ENCODE measurements at places on chromosomes 5 and 9. TPM values are rescaled to one million over a fixed set of nuclear protein-coding genes. Genes with fewer than 3 reads are reported as not detected.

- DNase-seq: no peak
Observed at GRCh38 chr5:6003040-6003825, 375.1 kb downstream of the MED10 start.

GRCh38 chr5:132488590-132488989 is 2.0 kb downstream of the IRF1 start:
- DNase-seq: no peak

Gene MAST4
- 4.0 TPM for total RNA-seq

Gene ERCC6L2
- total RNA-seq: 27.2 TPM

Gene IFNA2
- total RNA-seq: not detected

DNA sequence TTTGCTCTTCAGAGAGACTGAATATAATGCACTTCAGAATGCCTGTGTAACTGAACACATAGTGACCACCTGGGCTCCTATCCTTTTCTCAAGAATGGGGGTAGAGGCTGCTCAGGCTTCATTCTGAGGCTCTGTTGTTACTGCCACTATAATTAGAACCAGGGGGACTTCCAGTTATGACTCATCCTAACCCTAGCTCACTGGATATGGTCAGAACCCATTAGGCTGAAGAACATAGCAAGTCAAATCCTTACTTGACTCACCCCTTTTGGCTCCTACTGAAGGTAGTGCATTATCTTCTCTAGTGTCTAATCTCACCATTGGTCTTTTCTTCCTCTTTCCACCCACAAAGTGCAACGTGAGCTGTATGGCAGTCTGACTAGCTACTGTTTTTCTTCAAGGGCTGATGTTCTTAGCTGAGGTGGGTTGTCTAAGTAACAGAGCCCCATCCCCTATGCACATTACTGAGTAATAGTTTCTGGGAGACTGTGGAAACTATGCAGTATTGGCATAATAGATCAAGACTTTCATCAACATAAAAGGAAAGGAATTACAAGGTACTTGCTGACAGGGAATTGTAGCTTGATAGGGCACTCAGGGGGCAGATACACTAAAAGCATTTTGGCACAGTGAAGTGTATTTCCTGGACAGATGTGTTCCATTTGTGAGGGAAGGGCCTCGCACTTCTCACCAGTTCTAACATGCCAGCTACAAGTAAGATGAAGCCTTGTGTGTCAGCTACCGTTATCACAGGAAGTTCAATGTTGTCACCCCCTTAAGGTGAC is 431.0 kb upstream of the MEF2C start:
- DNase-seq: no peak

- no peak for DNase-seq
Observed at GRCh38 chr5:6273090-6273735, 105.1 kb downstream of the MED10 start.

Gene PTRH1
- total RNA-seq: 45.5 TPM

Gene C7
- not detected for total RNA-seq

- no peak for DNase-seq
Observed at GRCh38 chr9:87725356-87725899, 491 bp upstream of the CTSL start.

DNA sequence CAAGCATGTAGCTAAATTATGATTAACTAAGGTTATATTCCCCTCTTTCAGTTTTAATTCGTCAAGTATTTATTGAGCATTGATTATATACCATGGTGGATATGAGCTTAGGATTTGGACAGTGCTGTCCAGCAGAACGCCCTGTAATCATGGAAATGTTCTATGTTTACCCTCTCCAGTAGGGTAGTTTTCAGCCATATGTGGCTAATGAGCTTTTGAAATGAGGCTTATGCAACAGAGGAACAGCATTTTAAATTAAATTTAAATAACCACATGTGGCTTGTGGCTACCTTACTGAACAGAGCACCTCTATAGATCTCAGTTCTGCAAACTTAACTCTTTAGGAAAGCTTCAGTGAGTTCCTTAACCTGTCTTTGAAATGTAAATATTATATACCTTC is 59.1 kb downstream of the JMY start:
- DNase-seq: no peak

- DNase-seq: no peak
Observed at GRCh38 chr5:347712-348284, 26.3 kb downstream of the AHRR start.

DNA sequence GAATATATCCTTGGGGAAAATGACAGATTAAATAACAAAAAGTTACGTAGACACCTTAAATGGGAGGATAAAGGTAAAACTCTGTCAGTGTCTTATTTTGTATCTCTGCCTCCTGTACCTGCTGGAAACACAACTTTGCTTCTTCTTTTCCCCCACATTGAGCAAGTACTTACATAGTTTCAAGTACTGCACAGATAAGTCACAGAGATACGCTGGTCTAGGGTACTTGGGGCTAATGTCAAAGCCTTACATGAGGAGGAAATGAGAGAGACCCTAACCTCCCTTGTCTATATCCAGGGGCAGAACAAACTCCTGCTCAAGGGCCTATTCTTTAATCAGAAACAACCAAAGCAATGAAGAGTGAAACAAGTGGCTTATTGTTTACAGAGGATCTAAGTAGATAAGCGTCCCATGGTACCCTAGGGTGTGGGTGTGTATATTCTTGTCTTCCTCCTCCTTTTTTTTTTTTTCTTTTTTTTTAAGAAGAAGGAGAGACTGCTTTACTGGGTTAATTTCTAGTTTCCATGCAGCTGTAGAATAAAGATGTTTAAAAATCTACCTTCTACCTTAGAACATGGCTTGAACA is 43.1 kb downstream of the ELL2 start:
- no peak for DNase-seq

DNA sequence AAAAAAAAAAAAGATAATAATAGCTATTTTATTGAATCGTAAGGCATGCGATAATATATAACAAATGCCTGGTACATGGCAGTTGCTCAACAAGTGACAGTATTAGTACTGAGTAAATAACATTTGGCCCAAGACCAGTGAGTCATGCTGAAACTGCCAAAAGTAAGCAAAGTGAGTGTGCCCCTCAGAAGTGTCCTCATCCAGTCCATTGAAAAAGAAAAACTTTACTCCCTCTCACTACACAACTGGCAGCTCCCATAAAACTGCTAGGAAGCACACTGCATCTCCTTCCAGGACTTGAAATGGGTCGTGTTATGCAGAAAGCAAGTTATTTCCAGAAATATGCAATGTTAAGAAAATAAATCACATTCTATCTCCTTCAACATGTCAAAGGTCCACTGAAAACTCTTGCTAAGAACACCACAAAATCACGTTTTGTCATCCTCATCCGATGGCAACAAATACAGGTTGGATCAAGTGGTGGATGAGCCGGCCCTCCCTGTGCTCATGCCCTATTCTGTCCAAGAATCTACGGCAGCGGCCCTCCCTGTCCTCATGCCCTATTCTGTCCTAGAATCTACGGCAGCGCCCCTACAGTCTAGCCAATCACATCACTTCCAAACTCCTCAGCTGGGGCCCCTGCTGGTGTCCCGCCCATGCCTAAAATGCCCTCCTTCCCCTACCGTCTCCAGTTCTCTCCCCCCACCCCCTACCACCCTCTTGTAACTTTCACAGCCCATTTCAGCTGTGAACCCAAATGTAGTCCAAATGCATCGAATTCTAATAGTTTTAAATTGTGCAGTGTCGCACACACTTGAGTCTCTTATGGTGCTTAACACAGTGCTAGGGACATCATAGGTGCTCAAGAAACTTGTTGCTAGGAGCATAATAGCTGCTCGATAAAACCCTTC is 12.5 kb downstream of the PTCH1 start:
- no peak for DNase-seq

DNA sequence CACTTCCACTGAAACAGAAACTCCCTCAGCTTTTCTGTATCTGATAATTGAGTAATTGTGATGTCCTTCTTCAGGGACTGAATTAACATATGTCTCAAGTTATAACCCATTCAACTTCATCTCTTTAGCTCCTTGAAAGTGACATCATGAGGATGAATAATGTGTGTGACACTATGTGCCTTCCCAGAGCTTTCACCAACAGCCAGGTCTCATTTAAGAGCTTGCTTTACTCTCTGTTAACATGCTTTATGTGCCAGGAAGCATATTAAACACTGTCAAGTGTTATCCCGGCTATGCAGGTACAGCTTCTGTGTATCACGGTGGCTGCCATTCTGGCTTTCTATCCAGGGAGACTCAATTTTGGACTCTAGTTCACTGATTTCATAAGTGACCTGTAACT is 799.9 kb downstream of the CDH12 start:
- DNase-seq: no peak

Data from HT-29 (cell line).